ENCODE measurements at places on chromosomes 7 and 10. TPM values are rescaled to one million over a fixed set of nuclear protein-coding genes. Genes with fewer than 3 reads are reported as not detected.

Gene GALNT17
- total RNA-seq, result 2.2 TPM

Gene NXPH1
- total RNA-seq, result not detected

- DNase-seq, result no peak
Measured at GRCh38 chr7:149564340-149565095, 66.9 kb upstream of the ZNF746 start.

DNA sequence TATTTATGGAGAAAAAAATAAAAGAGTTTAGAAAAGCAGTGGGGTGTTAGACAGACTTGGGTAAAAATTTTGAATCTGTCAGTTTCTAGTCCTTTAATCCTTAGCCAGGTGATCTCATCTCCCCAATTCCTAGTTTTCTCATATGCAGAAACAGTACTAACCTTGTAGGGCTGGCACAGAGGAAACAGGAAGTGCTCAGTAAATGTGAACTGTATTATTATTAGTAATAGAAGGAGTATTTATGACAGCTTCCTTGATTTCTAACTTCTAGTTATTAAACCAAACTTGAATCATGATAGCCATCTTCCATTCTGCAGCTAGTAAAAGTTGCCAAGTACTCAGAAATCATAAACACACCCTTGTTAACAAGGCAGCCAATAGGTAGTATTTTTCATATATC, 12.5 kb downstream of the TBX20 start:
- no peak for DNase-seq

GRCh38 chr10:71463111-71463510, 66.4 kb downstream of the CDH23 start:
- no peak for DNase-seq

- DNase-seq, result no peak
Measured at GRCh38 chr7:132034748-132035416, 478.5 kb upstream of the PODXL start.

All from omental fat pad (tissue), 4 donors.